ENCODE measurements at places on chromosomes 1 and 21. TPM values are rescaled to one million over a fixed set of nuclear protein-coding genes. Genes with fewer than 3 reads are reported as not detected.

The CD1B gene
- 0.30 TPM for polyA plus RNA-seq

GRCh38 chr1:30652152-30652841, 71.1 kb downstream of the MATN1 start:
- no peak for DNase-seq
- H3K27ac ChIP-seq: no peak overlapping the region
- no peak overlapping the region for H3K4me3 ChIP-seq
- no peaks in the 10 kb centered on the region for H3K36me3 ChIP-seq
- no peaks in the 10 kb centered on the region for H3K4me1 ChIP-seq

DNA sequence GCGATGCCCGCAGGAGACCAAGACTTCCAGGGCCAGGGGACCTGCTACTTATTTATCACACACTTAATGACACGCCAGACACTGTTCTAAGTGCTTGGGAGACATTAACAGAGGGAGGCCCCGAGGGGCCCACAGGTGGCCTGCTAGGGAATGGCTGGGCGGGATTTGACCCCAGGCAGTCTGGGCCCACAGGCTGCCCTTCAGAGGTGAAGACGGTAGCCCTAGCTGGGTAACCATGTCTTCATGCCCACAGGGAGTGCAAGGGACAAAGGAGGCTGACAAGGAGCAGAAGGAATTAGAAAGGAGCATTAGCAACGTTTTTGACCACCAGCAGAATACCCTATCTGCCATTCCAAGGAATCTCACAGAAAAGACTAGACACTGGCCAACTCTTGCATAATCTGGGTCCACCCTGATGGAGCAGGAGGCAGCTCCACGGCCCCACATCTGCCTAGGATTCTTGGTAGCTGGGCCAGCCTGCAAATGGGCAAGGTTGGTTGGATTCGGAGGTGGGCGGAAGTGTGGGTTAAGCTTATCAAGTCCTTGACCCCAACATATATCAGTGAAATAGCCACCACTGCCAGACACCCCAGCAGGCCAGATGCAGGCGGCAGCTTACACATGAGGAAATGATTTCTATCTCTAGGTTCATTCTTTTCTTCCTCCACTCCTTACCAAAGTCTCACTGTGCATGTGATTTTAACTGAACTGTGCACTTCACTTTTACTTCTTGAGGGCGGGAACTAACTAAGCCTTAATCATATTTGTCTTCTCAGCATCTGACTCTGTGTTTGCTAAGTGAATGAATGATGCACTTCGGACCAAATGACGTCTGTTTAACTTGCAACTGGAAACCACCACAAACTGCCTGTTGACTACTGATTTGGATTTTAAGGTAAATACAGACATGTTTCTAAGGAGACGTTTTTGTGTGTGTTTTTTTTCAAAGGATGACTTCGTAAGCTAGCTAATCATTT, 3.4 kb upstream of the ETS2 start:
- H3K27me3 ChIP-seq: no peaks in the 10 kb centered on the region
- no peak overlapping the region for H3K4me3 ChIP-seq
- no peak overlapping the region for H3K27ac ChIP-seq
- no peaks in the 10 kb centered on the region for H3K36me3 ChIP-seq

DNA sequence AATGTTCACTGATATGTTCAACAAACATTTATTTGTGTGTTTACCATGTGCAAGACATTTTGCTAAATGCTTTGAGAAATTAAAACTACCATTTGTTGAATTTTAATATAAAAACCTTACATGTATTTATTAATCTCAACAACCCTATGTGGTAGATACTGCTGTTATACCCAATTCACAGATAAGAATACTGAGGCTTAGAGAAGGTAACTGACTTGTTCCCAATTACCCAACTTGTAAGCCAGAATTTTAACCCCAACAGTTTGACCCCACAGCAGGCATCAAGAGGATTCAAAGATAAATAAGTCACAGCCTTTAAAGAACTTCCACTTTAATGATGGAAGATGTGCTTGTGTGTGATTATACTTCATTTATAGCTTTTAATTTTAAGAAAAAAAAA, 3.7 kb downstream of the DNAJC8 start:
- no peaks in the 10 kb centered on the region for H3K4me1 ChIP-seq
- no peak overlapping the region for H3K4me3 ChIP-seq
- no peaks in the 10 kb centered on the region for H3K27me3 ChIP-seq
- DNase-seq: no peak
- H3K36me3 ChIP-seq: peaks cover 26% of the 10 kb centered on the region
- no peak overlapping the region for H3K27ac ChIP-seq
